Colonic mucosa (tissue), 4 donors: ENCODE measurements at places on chromosomes 6 and 20. TPM values are rescaled to one million over a fixed set of nuclear protein-coding genes. Genes with fewer than 3 reads are reported as not detected.

GRCh38 chr20:22810030-22810429 lies 225.1 kb upstream of the SSTR4 start:
- no peak overlapping the region for H3K27ac ChIP-seq
- H3K36me3 ChIP-seq, result no peaks in the 10 kb centered on the region
- no peaks in the 10 kb centered on the region for H3K27me3 ChIP-seq
- no peak for DNase-seq
- no peaks in the 10 kb centered on the region for H3K4me1 ChIP-seq

FAM184A gene
- 0.56 TPM for total RNA-seq

- DNase-seq, result no peak
- H3K27ac ChIP-seq, result no peak overlapping the region
- no peaks in the 10 kb centered on the region for H3K4me1 ChIP-seq
- H3K27me3 ChIP-seq, result no peaks in the 10 kb centered on the region
Observed at GRCh38 chr6:21907291-21907690, 313.7 kb downstream of the SOX4 start.

DNA sequence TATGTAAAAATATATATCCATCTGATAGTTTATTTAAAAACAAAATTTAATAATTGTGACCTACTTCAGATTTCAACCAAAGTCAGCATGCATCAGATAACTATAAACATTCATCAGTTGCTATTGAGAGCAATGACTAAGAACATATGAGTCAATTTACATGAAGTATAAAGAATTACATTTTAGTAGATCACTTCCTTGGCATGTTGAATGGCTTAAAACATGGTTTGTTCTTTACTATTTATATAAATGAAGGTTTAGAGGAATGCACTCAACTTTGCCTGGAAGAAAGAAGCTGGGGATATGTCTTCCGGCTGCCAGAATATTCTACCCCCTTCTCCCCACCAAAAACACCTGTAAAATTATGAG lies 6.4 kb upstream of the FAM217A start:
- H3K27ac ChIP-seq, result no peak overlapping the region
- no peak overlapping the region for H3K4me3 ChIP-seq
- H3K4me1 ChIP-seq, result no peaks in the 10 kb centered on the region

- no peak for DNase-seq
- no peak overlapping the region for H3K27ac ChIP-seq
- H3K4me1 ChIP-seq, result no peaks in the 10 kb centered on the region
- no peaks in the 10 kb centered on the region for H3K36me3 ChIP-seq
- H3K27me3 ChIP-seq, result no peaks in the 10 kb centered on the region
Observed at GRCh38 chr6:24537771-24538385, 43.1 kb downstream of the ALDH5A1 start.

CALHM4 gene
- total RNA-seq, result not detected

- no peaks in the 10 kb centered on the region for H3K27me3 ChIP-seq
- no peaks in the 10 kb centered on the region for H3K4me1 ChIP-seq
- no peak overlapping the region for H3K27ac ChIP-seq
- no peak for DNase-seq
Observed at GRCh38 chr6:167210375-167211294, 52.9 kb upstream of the GPR31 start.
